CD4-positive, alpha-beta memory T cell (primary cell): ENCODE measurements at places on chromosomes 5 and 9. TPM values are rescaled to one million over a fixed set of nuclear protein-coding genes. Genes with fewer than 3 reads are reported as not detected.

DNA sequence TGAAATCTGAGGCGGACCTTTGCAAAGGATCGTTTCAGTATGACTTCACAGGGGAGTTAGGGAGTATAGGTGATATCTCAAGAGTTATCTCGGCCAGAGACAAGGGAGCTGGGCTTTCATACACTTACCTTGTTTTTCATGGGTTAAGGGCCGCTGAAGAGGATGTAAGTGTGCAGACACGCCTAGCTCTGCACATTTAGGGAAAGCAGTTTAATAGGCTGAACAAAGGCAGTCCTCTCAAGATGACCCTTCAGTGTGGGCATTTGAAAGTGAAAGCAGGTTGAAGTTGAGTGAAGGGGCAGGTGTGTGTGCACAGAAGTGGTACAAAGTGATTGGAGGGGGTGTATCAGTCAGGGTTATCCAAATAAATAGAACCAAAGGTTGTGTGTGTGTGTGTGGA lies 33.1 kb upstream of the PRXL2C start:
- DNase-seq: no peak

DNA sequence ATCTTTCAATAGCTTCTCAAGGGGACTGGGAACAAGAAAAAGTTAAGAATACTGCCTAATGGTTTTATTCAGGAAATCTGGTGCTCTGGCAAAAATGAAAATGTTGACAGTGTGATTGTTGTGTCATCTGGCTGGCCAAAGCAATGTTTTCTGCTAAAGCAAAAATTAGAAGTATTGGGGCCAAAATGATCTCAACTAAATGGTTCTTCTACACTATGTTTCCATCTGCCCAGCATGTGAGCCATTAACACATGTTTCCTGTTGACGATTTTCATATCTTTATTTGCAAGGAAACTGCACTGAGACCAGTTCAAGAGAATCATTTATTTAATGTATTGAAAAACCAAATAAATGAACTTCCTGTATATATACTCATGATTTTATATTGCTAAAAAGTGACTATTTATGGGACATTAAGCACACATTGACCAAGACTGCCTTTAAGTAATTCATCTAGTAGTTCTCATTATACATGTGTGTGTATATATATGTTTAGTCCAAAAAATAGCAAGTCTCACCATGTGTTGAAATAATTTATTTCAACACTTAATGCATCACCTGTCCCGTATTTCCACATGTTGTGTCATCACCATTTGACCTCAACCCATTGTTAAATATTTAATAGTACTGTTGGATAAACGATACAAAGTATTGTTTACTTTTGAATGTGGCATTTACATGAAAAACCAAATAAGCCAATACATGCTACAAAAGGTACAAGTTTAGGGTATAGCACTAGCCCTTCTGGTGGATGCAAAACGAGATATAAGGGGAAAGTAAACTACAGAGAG lies 7.5 kb upstream of the FST start:
- DNase-seq: no peak

GRCh38 chr9:130847306-130848217 lies 12.5 kb downstream of the ABL1 start:
- no peak for DNase-seq

DNA sequence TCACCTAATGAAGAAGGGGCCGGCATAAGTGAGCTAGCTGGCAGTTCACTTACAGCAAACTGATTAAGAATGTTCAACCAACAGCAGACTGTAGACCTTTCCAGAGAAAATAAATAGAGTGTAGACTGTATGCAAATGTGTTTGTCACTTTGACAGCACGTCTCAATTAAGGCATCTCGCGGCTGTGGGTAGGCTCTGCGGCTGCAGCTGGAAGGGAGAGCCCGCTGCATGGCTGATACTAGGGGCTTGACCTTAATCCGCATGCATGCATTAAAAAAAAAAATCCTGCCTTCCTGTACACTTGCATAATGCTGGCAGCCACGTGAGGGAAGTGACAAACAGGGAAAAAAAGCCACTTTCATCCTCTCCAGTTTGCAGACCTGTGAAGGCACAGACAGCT lies 82.3 kb downstream of the CRB2 start:
- DNase-seq: no peak

GRCh38 chr5:37932450-37932849 lies 92.6 kb upstream of the GDNF start:
- DNase-seq: no peak

- DNase-seq: no peak
These were observed 1696.0 kb upstream of the WWC1 start for GRCh38 chr5:166595274-166595951.

GRCh38 chr9:135326141-135326540 lies 153.4 kb upstream of the PPP1R26 start:
- DNase-seq: no peak

DNA sequence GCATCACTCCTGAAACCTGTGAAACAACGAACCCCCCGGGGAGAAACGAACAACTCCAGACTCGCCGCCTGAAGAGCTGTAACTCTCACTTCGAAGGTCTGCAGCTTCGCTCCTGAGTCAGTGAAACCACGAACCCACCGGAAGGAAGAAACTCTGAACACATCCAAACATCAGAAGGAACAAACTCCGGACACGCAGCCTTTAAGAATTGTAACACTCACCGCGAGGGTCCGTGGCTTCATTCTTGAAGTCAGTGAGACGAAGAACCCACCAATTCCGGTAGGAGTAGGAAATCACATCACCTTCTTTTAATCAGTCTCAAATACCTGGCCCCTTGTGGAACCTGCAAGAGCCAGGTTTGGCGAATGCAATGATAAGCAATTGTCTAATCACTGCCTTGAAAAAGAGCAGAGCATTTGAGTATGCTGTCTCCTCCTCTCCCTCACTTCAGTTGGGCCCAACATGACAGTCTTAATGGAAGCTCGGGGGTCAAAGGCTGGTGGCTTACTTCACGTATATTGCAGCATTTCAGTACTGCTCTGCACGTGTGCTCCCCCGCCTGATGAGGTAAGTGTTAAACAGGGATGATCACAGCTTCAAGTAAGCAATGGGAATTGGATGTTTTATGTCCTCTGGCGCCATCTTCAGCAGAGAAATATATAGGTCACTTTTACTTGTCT lies 473 bp downstream of the IRGM start:
- peak; percentile 85 for DNase-seq

DNA sequence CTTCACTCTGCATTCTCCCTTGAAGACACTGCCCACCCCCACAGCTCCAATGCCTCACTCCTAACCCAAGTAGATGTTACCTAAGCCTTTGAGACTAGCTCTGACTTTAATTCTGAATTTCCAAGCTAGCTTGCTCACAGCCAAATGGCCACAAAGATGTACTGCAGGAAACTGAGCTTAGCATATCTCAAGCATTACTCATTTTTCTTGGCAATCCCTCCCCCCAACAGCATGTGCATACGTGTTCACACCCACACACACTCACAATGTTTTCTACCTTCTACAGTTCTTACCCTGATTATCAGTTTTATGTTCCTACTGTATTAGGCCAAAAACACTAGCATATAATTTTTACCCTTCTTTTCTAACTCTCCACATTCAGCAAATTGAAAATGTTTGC lies 13.7 kb upstream of the GRIA1 start:
- no peak for DNase-seq

- no peak for DNase-seq
These were observed 84.8 kb downstream of the CAMK4 start for GRCh38 chr5:111308951-111309350.

DNA sequence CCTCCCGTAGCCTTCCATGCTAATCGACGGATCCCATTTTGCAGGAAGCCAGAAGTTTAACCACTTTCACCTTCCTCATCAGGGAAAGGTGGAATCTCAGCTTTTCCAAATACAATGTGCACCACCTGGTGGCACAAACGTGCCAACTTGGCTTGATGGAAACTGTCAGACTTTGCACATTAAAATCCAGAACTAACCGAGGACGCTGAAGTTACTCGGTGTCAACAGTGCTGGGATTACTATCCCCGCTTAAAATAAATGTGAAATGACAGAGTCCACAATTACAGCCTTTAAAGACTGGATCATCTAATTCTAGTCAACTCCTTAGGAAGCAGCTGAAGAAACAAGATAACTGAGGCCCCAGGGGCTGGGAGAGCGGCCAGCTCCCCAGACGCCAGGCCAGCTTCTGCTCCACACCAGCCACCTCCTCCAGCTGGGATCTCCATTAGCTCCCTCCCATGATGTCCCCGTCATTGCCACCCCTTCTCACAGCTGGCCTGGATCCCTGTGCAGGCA lies 50.1 kb upstream of the RETREG1 start:
- peak; percentile 26 for DNase-seq

DNA sequence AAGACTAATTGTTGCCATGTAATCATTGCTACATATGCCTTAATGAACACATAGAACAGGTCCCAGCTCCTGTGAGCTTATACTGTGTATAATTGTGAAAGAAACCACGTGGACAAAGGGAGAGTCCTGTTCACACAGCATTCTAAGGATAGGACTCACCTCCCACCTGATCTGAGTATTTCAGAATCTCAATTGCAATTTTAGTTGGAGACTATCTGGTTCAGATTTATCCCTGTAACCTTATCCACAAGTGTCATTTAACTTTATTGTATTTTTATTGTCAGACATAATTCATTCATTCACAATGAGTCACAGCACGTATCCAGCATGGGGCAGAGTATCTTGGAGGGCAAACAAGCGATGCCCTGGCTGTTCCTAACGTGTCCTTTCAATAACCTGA lies 448.3 kb downstream of the NTRK2 start:
- no peak for DNase-seq

GRCh38 chr9:132200706-132201105 lies 38.8 kb downstream of the NTNG2 start:
- DNase-seq: no peak

DNA sequence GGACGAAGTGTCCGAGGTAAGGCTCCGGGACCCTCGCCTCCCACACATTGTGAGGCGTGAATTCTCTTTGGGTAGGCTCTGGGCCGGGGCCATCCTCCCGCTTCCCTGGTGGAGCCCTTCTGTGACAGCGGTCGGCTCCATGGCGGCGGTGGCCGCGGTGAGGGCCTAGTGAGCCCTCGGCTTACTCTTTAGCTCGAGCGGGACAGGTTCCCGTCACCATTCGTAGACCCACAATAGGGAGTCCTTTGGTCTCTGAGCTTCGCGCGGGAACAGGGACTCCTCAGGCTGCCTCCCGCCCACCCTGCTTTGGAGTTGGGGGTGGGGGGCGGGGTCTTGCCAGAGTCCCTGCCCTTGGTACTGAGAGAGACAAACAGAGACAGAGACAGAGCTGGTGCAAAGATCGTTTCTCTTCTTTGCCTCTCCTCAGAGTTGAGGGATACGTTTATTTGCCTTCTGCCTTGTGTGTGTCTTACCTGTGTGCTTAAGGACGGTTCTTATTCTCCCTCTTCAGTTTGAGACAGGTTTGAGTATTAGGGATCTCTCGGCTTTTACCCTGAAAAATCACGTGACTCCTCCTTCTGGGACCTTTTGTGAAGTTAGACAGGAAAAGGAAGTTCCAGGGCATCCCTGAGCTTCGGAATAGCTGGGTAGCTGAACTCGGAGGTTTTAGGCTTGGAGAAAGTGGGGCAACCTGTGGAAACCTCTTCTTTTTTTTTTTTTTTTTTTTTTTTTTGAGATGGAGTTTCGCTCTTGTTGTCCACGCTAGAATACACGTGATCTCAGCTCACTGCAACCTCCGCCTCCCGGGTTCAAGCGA lies 833 bp downstream of the ANKHD1 start:
- DNase-seq: peak; percentile 49

DNA sequence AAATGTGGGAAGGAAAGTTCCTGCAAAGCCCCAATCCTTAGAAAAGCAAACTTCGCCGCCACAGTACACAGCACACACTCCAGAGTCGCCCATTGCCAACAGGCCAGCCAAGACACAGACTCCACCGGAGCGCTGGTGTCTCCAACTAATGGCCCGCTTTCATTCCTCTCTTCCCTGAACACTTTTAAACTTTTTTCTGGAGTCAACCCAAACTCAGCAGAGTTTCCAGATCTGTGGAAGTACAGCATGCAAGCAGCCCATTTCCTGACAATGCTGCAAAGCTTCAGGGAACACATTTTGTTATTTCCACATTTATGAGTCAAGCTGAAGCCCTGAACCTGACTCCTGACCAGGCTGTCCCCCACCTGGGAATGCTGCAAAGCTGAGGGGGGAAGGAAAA lies 351.9 kb downstream of the NFIB start:
- DNase-seq: no peak

DNA sequence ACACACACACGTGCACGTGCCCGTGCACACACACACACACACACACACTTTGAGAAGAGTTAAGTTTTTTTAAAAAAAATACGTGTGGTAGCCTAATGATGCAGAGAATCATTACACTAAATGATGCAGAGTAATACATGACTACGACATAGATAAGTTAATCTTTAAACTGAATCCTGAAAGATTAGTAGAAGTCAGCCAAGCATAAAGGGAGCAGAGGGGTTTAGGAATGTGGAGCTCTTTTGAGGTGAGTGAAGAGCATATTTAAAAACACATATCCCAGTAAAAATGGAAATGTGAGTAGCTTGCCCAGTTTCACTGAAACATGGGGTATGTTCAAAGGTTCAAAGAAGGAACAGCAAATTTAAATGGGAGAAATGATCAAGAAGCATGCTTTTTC lies 61.3 kb upstream of the TYRP1 start:
- DNase-seq: no peak

DNA sequence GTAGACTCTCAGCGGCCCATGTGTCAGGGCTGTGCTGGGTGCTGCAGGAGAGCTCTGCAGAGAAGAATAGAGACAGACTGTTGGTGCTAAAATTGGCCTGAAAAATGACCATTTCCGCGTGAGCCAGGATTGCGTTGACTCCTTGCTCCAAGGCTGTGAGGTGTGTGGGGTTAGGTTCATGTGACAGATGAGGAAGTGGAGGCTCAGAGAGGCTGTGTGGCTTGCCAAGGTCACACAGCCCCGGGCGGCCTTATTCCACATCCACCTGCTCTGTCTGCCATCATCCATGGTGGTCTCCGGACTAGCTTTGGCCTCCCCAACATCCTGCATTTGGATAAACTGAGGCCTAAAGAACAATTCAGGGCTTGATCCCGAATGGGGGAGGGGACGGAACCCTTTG lies 15.2 kb downstream of the NEK6 start:
- DNase-seq: no peak

Gene OTP
- total RNA-seq: not detected

Gene ARL14EPL
- not detected for total RNA-seq

Gene DDX4
- total RNA-seq: not detected

Gene ALAD
- 39.9 TPM for total RNA-seq

Gene AMACR
- 5.2 TPM for total RNA-seq

Gene MYMK
- not detected for total RNA-seq

Gene PCA3
- total RNA-seq: not detected

Gene GBGT1
- total RNA-seq: 3.6 TPM

Gene AFAP1L1
- not detected for total RNA-seq

Gene ARSI
- total RNA-seq: not detected
